ENCODE measurements at places on chromosomes 2 and 18.

GRCh38 chr18:24502667-24503523 lies 42.5 kb downstream of the HRH4 start:
- no peak for DNase-seq

- DNase-seq: peak; percentile 26
Observed at GRCh38 chr2:102436323-102436722, 13.4 kb downstream of the IL18RAP start.

- no peak for DNase-seq
Observed at GRCh38 chr2:11659851-11660250, 10.1 kb downstream of the NTSR2 start.

GRCh38 chr18:56291294-56291693 lies 347.1 kb downstream of the TXNL1 start:
- DNase-seq: no peak

DNA sequence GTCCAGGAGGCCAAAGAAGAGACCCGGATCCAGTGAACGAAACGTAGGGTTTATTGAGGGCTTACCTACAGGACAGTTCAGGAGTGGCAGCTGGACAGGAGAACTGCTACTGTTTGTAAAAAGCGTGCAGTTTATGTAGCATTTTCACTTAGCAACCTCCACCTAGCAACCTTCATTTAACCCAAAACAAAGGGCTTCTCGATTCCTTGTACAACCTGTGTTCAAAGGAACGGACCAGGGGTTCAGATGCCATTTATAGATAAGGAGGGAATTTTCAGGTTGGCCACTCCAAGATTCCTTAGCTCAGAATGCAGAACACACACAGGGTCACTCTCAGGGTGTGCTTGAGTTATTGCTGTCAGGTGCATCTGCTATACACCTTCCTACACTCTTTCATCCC lies 65.1 kb upstream of the YWHAQ start:
- DNase-seq: no peak

GRCh38 chr18:68623342-68623741 lies 91.6 kb downstream of the TMX3 start:
- DNase-seq: peak; percentile 58

- DNase-seq: no peak
Observed at GRCh38 chr2:68482296-68482820, 15.0 kb downstream of the APLF start.

DNA sequence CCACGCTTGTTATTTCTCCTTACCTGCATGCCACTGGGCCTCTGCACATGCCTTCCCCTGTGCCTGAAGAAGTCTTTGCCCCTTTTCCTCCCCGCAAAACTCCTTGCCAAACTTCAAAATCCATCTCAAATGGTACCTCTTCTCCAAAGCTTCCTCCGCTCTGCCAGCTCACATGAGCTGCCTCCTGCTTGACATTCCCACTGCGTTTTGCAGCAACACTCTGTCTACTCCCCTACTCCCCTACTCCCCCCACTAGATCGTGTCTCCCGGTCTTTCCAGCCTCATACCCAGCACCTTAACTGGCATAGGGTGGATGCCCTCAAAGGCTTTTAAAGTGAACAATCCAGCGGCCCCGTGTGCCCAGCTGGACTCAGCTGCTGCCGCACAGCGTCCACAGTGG lies 65.8 kb downstream of the TNS1 start:
- DNase-seq: no peak

GRCh38 chr2:240320204-240320993 lies 115.1 kb upstream of the GPC1 start:
- DNase-seq: peak; percentile 89

DNA sequence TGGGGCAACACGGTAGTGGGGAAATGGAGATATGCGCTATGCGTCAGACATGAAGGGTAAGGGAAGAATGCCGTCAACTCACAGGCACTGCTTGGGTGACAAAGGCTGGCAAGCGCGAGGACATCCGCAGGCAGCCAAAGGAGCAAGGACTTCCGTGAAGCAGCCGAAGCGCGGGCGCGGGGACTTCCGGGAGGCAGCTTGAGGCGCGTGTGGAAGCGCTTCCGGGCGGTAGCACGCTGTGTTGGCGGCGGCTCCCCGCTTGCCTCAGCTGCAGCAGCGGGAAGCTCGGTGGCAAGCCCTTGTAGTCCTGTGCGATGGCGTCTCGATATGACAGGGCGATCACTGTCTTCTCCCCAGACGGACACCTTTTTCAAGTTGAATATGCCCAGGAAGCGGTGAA lies at the start of gene PSMA8:
Gene PSMA8 (plus strand): TSS at position 218 of the 400 bp plus-strand sequence. CDS start 97 bp downstream, at position 315.
- DNase-seq: no peak

DNA sequence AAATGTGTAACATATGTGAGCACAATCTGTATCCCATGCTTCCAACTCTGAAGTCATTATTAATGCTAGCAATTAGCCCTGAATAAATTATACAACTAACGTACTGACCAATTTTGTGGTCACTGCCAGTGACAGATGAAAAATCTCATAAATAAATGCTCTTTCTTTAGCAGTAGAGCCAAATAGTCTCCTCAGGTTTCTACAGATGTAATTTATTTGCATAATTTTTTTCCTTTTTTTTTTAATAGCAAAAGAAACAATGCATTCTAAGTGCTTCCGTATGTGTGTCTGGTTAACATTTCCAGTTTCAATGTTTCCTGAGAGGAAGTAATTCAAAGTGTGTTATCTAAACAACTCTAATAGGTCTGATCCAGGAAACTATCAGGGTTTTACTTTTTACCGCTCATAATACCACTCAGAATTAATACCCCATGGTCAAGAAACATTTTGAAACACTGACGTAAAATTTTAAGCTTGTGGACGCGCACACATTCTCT lies 108.4 kb downstream of the MEP1B start:
- no peak for DNase-seq

DNA sequence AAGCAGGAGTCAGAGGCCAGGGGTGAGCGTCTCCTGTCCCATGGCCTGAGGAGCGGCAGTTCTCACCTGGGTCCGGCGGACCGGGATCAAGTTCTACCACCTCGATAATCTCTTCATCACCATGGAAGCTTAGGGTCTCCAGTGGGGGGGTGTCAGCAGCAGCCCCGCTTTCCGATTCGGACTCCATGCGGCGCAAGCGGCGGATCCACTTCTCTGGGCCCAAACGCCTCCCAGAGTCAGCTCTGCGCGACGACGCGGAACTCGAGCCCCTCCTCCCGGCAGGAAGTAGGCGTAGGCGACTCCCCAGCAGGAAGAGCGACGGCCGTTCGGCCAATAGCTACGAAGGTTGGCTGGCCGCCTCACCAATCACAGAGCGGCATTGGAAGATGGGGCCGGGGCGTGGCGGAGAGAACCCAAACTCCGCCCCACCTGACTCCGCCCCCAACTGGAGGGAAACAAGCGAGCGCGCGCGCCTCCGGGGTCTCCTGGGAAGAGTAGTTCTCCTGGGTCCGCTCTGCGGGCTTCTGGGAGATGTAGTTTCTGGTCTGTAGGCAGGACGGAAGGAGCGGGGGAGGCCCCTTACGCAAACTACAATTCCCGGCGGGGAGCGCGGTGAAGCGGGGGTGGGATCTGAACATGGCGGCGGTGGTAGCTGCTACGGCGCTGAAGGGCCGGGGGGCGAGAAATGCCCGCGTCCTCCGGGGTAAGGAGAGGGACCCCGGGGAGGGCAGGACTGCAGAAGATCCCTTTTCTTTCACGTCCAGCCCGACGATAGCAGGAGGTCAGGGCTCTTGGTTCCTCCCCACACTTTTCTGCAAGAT lies at the start of the genes AAMP and PNKD:
Gene AAMP (minus strand): TSS at position 238 of the 821 bp plus-strand sequence. CDS start 51 bp downstream, at position 187.
Gene PNKD (plus strand): TSS at position 620 of the 821 bp plus-strand sequence. CDS start 17 bp downstream, at position 637.
- peak; percentile 98 for DNase-seq

DNA sequence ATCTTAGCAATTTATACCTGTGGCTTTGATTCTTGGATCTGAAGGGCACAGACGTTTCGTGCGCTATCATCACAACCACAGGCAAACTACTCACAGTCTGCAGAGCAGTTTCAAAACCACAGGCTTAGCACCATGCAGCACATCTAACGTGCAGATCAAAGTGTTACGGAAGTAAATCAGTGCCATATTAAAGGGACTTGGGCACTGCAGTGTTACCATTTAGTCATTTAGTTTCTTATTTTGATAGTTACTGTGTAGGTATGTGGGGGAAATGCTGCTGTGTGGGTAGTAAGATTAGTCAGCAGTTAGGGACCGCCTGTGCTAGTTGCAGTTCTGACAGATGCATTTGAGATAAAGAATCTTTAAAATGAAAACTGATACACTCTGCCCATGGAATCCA lies 384.0 kb downstream of the NBAS start:
- peak; percentile 12 for DNase-seq

DNA sequence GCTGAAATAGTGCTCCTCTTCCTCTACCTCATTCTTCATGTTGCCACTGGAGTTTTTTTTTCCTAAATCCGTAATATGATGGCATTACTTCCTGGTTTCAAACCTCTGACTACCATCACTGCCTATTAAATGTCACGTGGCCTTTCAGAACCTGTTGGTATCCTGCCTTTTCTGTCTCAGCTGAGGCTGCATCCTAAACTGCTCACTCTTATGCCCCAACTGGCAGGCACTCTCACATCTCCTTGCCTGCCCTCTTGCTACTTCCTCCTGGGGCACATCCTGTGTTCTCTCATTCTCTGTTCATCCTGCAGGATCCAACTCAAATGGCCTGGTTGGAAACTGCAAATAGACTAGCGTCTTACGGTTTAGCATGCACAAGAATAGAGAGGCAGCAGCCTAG lies 468.1 kb upstream of the FANCL start:
- no peak for DNase-seq

GRCh38 chr18:76564117-76564516 lies 69.1 kb upstream of the ZNF516 start:
- peak; percentile 61 for DNase-seq

DNA sequence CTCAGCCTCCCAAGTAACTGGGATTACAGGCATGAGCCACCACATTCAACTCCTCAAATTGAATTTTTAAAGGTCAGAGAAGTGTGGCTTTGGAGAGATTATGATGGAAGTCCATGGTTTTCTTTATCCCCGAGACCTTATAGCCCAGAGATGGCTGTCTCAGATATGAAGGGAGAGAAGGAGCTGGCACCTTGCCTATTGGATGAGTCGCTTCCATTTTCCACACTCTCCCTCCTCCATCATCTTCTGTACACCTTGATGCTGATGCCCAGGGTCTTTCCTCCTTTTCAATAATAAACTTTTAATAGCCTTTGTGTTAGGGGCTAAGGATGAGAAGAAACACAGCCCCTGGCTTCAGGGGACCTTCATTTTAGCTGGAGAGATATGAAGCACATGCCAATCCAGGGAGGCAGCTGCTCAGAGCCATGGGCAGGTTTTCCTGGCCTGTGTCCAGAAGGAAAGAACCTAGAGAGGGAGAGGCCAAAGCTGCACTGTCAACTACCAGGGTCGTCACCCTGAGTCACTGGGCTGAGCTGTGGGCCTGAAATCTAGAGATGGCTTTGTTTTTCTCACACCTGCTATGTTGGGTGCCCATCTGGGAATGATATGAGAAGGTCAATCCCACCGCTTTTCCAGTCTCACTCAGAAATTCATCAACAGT lies 146.0 kb upstream of the SERTAD2 start:
- no peak for DNase-seq

DNA sequence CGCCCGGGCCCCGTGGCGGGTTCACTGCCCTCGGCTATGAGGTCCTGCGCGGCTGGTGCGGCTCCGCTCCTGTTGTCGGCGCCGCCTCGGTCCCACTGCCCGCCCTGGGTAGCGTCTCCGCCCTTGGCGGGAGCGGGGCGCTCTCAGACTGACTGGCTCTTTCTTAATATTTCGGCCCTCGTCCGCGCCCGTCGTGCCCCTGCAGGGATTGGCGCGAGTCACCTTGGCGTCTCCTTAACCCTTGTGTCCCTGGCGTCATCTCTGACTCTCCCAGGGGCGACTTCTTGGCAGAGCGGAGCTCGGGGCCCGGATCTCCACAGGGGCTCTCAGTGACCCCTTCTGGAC lies 1.3 kb downstream of the PTMA start:
- DNase-seq: no peak

GRCh38 chr2:159124931-159125467 lies 156.6 kb downstream of the TANC1 start:
- DNase-seq: no peak

GRCh38 chr2:10915731-10916276 lies 4.1 kb downstream of the KCNF1 start:
- DNase-seq: no peak

DNA sequence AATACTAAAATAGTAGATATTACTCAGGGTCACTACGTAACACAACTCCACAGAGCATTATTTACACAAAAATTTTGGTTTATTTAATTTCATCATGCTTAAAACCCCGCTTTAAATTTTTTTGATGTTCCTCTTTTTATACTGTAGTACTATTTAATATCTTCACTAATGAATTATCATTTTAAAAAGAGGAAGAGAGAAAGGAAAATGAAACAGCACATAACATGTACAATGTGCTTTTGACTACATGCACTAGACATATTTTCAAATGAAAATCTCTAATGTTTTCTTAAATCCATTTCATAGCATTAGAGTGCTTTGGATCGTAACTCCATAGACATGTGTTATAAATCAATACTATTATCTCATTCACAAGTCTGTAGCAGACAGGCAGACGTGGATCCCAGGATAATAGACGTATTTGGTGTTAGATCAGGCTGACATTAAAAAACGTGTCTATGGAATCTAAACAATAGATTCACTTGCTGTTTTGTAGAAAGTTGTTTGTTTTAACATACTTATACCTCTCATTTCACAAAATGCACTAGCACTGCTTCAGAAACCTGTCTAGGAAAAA lies 897.0 kb downstream of the CPS1 start:
- no peak for DNase-seq

- no peak for DNase-seq
Observed at GRCh38 chr2:111905990-111906735, 7.8 kb downstream of the MERTK start.

- no peak for DNase-seq
Observed at GRCh38 chr2:10892796-10893350, 18.9 kb upstream of the KCNF1 start.

DNA sequence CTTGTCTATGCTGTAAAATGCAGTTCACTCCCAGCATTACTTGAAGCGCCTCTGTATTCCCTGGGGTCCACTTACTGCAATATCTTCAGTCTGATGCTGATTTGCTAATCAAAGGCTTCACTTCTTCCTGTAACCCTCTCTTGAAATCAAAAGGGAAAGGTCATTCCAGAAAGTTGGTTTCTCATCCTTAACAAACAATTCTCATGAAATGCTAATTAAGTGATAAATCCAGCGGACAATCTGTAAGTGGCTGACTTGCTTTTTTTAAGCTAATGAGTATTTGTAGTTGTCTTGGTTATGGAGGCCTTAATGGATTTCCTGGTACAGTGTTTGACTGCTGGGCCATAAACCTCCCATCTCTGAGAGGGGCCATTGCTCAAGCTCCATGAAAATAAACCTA lies 499.6 kb upstream of the HS6ST1 start:
- no peak for DNase-seq

- DNase-seq: no peak
Observed at GRCh38 chr2:145268931-145269330, 749.0 kb upstream of the ZEB2 start.

DNA sequence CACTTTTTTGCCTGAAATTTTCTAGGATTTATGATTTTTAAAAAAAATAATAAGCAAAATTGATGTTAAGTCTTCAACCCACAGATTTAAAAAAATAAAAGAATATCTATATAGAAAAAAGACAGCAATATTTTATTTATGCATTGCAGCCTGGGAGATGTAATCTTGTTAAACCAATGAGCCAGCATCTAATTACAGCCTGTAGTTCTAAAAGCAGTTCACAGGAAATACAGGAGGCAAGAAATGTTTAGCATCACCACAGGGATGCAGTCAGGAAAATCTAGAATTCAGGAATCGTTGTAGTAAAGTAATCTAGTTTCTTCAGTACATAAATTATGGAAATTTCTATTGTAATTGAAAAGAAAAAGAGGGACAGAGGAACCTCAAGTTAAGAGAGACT lies 17.2 kb downstream of the UGGT1 start:
- DNase-seq: no peak

- DNase-seq: peak; percentile 61
Observed at GRCh38 chr2:229141424-229142025, 129.6 kb downstream of the PID1 start.

Data from skeletal muscle cell (primary cell).